MG63 (cell line): ENCODE measurements at places on chromosomes 2 and 18. TPM values are rescaled to one million over a fixed set of nuclear protein-coding genes. Genes with fewer than 3 reads are reported as not detected.

RUFY4 gene
- total RNA-seq = not detected in 2 replicates

GRCh38 chr2:51693640-51694039, 661.7 kb upstream of the NRXN1 start:
- no peak for DNase-seq

GRCh38 chr2:27805180-27805579, 33.7 kb downstream of the MRPL33 start:
- DNase-seq = no peak

DNA sequence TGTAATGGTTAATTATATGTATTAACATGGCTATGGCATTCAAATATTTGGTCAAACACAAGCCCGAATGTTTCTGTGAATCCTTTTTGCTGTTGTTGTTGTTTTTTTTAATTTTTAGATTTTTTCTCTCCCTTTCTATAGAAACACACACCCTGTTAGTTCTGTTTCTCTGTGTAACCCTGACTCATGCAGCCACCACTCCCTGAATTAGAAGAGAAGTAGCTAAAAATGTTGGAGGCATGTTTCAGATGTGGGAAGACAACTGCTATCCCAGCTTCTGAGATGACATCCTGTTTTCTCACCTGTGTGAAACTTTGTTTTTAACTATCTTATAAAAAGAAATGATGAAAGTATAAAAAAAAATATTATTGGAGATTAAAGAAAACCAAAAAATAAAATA, 219.6 kb upstream of the RGPD4 start:
- DNase-seq = no peak
